Right lung (tissue), 10 donors: ENCODE measurements at places on chromosomes 1 and 21. TPM values are rescaled to one million over a fixed set of nuclear protein-coding genes. Genes with fewer than 3 reads are reported as not detected.

LCE6A gene
- not detected for polyA plus RNA-seq

LMOD1 gene
- polyA plus RNA-seq = 4.4 TPM

GATAD2B gene
- 31.0 TPM for polyA plus RNA-seq

LIPI gene
- 0.63 TPM for polyA plus RNA-seq

OR2T11 gene
- not detected for polyA plus RNA-seq

TAL1 gene
- polyA plus RNA-seq = 9.0 TPM

IRF6 gene
- polyA plus RNA-seq = 18.5 TPM

MRPS6 gene
- polyA plus RNA-seq = 82.4 TPM

ANKRD35 gene
- polyA plus RNA-seq = 4.5 TPM

DNA sequence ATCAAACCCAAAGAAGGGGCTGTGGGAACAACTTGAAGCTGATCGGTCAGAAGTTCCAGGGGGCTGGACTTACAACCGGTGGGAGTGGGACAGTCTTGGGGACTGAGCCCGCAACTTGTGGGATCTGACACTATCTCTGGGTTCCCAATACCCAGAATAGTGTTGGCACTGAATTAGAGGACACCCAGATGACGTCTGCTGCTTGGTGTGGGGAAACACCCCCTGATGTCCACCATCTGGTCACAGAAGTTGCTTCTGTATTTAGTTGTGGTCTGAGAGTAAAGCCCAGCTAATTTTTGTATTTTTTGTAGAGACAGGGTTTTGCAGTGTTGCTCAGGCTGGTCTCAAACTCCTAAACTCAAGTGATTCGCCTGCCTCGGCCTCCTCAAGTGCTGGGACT is 28.8 kb downstream of the SERBP1 start:
- DNase-seq = no peak

DNA sequence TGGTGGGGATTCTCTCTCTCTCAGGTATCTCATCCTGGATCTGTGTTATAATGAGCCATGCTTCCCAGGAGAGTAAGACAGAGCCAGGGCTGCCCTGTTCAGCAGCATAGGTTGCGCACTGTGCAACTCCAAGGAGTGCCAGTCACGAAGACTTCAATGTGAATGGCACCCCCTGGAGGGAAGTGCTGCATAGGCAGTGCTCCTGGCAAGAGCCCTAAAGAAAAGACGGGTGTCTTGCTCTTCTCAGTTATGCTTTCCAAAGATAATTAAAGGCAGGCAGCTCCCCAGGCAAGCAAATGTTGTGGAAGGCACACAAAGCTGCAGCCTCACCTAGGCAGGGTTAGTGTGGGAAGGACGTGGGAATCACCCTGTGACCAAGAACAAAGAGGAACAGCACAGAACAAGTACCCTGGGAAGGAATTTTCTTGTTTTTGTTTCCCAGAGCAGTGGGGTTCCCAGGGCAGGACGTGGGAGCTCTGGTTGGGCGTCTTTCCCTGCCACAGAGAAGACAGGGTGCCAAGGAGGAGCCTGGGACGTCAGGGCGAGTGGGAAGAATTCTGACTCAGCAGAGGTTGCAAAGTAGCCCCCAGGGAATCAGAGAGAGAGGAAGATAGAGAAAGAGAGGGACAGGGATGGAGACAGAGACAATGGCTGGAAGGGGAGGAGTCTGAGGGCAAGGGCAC is 120.9 kb downstream of the KCNN3 start:
- DNase-seq = no peak

GRCh38 chr1:116243333-116244054 is 129.6 kb upstream of the ATP1A1 start:
- DNase-seq = peak; percentile 70

- no peak for DNase-seq
Observed at GRCh38 chr1:76298399-76298798, 223.9 kb downstream of the ST6GALNAC3 start.

GRCh38 chr1:26044971-26045721 is 772 bp downstream of the SLC30A2 start:
- no peak for DNase-seq

- DNase-seq = peak; percentile 13
Observed at GRCh38 chr1:167166690-167167075, 54.0 kb upstream of the POU2F1 start.

GRCh38 chr1:231523816-231524215 is 4.7 kb upstream of the TSNAX start:
- no peak for DNase-seq

DNA sequence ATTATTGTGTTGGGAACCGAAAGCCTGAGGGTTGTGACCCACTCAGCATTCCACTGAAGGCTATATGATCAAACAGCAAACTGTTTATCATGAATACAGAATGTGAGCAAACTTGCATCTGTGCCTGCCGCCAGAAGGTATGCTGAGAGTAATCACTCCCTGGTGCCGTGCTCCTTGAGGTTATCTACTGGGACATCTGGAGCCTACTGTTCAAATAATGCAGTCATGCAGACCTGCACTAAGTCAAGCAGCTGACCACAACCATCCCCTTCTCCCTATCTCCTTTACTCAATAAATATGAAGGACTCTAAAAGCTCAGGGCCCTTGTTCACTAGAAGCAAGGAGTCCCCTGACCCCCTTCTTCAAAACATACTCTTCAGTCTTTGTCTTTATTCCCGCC is 13.5 kb downstream of the GSTM5 start:
- DNase-seq = no peak

- no peak for DNase-seq
Observed at GRCh38 chr1:205312866-205313562, 8.5 kb downstream of the NUAK2 start.

GRCh38 chr1:169586395-169587255 is at the start of gene F5:
Gene F5 (minus strand): TSS chr1:169586481. CDS start chr1:169586386, 95 bp downstream.
- DNase-seq = no peak

- DNase-seq = no peak
Observed at GRCh38 chr21:16476056-16476825, 746.5 kb downstream of the USP25 start.

DNA sequence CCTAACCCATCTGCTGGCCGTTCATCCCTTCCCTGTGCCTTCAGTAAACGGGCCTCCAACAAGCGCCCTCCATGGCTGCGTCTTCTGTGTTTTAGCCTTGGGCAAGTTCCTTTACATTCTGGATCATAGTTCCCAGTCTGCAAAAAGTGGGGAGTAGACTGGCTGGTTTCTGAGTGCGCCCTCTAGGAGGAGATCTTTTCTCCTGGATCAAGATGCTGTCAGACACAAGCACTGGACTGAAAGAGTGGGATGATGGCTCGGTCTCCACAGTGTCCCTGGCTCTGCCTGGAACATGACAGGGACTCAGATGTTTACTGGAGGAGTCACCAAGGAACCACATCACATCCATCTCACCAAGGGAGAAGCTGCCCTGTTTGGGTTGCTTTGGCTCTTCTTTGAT is 88.8 kb downstream of the PRDM2 start:
- no peak for DNase-seq

- DNase-seq = no peak
Observed at GRCh38 chr1:71118086-71118485, 37.3 kb upstream of the ZRANB2 start.

GRCh38 chr1:160101717-160102522 is 3.5 kb upstream of the IGSF8 start:
- DNase-seq = no peak

DNA sequence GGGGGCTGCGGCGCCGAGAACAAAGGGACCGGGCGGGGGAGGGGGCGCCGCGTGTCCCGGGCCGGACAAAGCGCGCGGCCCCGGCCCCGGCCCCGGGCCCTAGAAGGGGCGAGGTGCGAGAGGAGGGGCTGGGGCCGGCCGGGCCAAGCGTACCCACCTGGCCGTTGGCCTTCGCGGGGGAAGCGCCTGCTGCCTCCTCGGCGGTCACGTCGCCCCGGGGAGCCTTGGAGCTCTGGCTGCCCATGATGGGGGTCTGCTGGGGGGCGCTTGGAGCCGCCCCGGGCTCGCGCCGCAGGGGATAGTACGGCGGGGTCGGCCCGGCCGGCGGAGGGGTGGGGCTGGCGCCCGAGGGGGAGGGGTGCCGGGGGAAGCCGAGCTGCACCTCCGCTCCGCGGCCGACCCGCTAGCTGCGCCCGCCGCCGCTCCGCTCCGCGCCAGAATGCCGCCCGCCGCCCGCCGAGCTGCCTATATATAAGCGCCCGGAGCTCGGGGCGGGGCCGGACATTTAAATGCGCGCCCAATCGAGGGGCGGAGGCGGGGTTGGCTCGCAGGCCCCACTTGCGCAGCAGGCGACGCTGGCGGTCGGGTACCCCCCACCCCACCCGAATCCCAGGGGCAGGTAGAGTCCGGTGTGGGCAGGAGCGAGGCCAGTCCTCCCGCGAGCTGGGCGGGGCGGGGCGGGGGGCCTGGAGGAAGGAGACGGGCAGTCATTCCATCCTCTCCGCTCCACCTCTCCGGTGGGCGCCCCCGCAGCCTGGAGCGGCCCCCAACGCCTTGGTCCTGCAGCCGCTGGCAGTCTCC is at the start of gene MARCKSL1:
Gene MARCKSL1 (minus strand): TSS at position 444 of the 801 bp plus-strand sequence. CDS start 200 bp downstream, at position 244.
- DNase-seq = peak; percentile 85

DNA sequence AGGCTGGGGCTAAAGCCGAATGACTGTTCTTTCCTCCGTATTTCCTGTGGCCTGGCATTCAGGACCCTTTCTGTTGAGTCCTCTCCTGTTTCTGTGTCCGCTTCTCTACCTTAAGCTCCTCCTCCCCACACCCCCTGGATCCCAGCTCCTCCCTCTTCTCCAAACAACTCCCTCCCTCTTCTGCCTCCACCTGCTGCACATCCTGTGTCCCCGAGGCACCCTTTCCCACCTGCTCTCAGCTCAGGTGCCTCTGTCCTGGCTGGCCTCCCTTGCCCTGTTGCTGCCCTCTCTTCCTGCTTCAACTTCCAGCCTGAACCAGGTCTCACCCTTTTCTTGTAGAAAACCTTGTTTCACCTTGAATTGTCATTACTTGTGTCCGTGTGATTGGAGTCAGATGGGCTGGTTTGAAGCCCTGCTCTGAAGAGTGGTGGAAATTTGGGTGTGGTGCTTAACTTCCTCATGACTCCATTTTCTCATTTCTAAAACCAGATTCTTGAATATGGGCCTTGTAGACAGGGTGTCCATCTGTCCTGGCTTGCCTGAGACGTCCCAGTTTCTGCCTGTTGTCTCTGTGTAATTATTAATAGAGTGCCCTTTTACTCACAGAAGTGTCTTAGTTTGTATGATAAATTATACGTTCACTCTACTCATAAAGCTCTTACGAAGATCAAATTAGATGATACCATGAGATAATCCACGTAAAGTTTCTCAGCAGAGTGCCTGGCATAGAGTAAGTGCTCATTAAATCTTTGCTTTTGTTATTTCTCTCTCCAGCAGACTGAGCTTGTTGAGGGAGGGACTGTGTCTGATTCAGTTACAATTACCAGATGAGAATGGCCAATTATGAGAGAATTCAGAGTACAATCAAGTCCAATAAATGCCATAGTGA is 58.9 kb upstream of the TRABD2B start:
- no peak for DNase-seq

GRCh38 chr21:37469441-37469840 is 102.9 kb downstream of the DYRK1A start:
- no peak for DNase-seq

DNA sequence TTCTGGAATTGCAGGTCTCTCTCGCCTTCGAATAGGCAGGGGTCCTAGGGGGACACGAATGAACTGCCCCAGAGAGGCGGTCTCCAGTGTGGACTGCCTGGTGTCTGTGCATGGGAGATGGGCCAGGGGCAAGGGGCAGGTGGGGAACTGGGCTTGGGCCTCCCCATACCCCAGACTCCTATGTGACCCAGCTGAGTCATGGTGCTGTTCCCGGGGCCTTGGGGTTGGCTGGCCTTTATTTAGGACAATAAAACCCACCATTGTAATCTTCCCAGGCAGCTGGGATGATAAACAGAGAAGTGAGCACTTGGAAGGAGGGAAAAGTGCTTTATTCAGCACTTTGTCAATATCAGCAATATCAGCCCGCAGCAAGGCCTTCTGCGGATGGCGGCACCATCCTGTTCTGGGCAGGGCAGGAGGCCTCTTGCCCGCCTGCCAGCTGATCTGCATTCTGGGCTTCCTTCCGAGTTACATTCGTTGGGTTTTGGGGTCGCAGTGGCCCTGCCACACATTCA is 209.0 kb upstream of the TMEM51 start:
- no peak for DNase-seq

DNA sequence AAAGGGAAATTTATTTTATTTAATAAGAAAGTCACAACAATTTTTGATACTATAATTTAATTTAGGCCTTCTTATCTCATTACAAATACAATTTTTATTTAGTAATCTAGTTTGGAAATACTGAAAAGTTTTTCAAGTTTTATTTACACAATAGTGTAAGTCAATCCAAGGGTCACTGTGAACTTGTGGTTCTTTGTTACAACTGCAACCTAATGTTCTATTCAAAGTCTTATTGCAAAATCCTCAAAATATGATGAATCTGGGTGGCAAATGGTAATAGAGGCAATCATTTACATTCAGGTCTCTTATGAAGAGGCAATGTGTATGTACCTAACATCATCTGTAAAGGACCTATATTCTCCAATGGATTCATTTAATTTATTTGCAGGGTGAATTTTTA is 421.2 kb downstream of the DPYD start:
- DNase-seq = no peak

- DNase-seq = no peak
Observed at GRCh38 chr1:14255233-14255632, 343.3 kb upstream of the KAZN start.

DNA sequence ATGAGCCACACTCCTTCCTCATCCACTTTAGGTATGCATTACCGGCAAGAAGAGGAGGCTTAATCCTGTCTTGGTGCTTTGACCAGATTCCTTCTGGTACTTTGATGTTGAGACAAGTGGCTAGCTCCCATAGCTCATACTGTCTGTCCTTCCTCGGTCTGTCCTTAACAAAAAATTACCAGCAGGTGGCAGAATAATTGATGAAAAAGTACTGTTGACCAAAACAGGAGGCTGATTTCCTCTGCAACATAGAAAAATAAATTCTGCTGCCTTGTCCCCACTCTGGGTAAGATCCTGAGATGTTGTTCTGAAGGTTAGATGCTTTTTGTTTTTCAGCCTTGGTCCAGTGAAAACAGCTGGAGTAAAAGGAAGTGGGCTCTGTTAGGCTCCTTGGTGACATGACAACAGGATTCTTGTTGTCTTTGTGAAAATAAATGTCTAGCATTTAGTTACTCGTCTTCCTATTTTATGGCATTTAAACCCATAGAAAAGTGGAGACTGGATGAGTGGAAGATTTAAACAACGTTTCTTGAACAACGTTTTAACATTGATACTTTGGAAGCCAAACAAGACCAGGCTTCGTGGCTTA is 11.2 kb upstream of the HJV start:
- no peak for DNase-seq

DNA sequence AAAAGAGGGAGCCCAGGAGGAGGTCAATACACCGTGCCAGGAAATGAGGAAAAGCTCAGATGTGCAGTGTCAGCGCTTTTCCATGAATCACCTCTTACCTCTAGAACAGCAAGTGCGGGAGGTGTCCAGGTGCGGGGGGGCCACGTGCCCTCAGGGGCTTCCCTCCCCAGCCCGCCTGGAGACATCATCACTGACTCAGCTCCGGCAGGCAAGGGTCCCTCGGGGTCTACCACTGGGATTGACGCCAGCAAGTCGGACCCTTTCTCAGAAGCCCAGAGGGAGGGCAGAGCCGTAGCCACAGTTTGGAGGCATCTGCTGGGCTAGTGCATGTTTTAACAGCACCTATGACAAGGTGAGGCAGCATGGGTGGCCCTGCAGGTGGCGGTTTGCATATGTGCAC is 67.4 kb upstream of the TRAPPC10 start:
- DNase-seq = no peak

- no peak for DNase-seq
Observed at GRCh38 chr1:178487070-178487615, 9.6 kb downstream of the CLEC20A start.
